ENCODE measurements at places on chromosomes 2 and 18.

- no peak for DNase-seq
These were observed 120.2 kb upstream of the ZNF516 start for GRCh38 chr18:76615065-76615733.

- DNase-seq = no peak
These were observed 331 bp downstream of the SERPINE2 start for GRCh38 chr2:224038830-224039079.

DNA sequence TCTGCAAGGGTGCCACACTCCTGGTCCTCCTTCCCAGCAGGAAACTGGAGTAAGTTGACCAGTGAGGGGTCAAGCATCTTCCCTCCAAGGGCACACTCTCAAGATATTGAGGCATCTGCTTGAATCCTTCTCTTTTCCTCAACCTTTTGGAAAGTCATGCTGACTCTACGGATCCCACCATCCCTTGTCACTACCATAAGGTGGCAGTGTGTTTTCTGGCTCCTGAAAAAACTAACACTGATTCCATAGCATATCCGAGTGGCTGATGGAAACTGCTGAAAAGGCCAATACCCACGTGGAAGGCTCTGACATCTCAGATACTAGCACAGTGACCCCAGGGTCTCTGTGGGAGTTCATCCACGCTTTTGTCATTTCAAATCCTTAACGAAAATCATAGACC, 37.1 kb downstream of the GPR45 start:
- no peak for DNase-seq

DNA sequence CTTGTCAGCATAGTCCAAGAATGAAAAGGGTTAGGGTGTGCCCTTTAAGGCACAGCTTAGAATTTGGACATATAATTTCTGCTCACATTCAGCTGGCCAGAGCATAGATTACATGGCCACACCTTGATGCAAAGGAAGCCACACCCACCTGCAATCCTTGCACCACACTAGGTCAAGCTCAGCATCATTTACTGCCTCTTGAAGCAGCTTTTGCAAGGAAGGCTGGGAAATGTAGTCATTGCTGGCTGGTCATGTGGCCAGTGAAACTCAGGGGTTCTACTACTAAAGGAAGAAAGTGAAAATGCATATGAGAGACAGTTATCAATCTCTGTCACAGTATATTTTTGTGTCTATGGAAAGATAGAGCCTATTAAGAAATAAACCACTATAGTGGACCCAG, 159.3 kb downstream of the GFPT1 start:
- DNase-seq = no peak

GRCh38 chr2:20803226-20803682, 19.6 kb downstream of the LDAH start:
- no peak for DNase-seq

- no peak for DNase-seq
These were observed 11.8 kb downstream of the DAPL1 start for GRCh38 chr2:158806941-158807340.

DNA sequence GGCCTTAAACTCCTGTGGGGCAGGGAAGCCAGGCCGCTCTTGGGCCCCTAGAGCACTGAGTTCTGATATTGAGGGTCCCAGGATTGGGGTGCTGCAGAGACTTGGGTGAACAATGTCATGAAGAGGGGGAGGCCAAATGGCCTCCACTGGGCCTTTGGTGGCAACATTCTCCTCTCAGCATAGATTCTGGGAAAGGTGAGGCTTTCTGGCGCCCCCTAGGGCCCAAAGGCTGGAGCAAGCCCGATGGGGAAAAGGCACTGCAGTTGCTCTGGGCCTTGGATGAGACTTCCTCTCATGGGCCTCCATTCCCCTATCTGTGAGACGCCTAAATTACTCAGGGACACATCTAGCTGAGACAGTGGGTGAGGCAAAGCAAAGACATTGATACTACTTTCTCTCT, 84.8 kb downstream of the ACAA2 start:
- no peak for DNase-seq

DNA sequence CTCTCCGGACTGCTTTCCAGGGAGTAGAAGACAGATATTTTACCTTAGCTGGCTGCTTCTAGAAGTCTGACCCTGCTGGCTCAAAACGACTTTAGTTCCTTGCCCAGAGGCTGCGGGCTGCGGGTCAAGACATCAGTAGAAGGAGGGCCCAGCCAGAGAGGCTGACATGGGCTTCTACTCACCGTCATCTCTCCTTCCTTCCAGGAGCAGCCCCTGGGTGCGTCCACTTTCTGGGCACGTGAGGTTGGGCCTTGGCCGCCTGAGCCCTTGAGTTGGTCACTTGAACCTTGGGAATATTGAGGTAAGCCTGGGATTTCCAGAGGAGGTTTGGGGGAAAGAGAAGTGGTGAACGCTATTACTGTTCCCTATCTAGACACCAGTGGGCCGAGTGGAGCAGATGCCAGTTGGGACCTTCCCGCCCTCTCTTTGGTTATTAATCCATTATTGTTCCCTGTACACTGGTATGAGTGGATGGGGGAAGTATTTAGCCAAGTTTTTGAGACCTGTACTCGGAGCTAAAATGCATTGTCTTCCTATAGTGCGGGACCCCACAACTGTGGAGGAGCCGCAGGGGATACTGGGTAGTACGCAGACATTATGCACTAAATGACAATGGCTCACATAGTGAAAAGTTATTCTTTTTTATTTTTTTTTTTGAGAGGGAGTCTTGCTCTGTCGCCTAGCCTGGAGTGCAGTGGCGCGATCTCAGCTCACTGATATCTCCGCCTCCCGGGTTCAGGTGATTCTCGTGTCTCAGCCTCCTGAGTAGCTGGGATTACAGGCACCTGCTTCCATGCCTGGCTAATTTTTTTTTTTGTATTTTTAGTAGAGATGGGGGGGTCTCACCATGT, 26.3 kb upstream of the CASP8 start:
- DNase-seq = no peak

GRCh38 chr2:68236103-68236734, 16.1 kb downstream of the PPP3R1 start:
- no peak for DNase-seq
